ENCODE measurements at places on chromosomes 6 and 20. TPM values are rescaled to one million over a fixed set of nuclear protein-coding genes. Genes with fewer than 3 reads are reported as not detected.

CDK19 gene
- total RNA-seq = 11.7 TPM

C20orf202 gene
- 0.22 TPM for total RNA-seq

KCNK15 gene
- total RNA-seq = 0.37 TPM

CAGE1 gene
- 0.11 TPM for total RNA-seq

RNF5 gene
- 111 TPM for total RNA-seq

SEL1L2 gene
- total RNA-seq = 0.37 TPM

CLDN20 gene
- total RNA-seq = not detected

CST2 gene
- total RNA-seq = not detected

MMP24 gene
- 7.2 TPM for total RNA-seq

SLC35D3 gene
- 0.37 TPM for total RNA-seq

HUS1B gene
- 1.1 TPM for total RNA-seq

ZBTB12 gene
- total RNA-seq = 24.0 TPM

GPR63 gene
- total RNA-seq = 7.8 TPM

PSMB1 gene
- total RNA-seq = 215 TPM

SLC17A4 gene
- 0.07 TPM for total RNA-seq

SPATS1 gene
- not detected for total RNA-seq

KHDC1 gene
- total RNA-seq = 7.7 TPM

LZTS3 gene
- total RNA-seq = 39.4 TPM

BMP7 gene
- 40.7 TPM for total RNA-seq

GPLD1 gene
- 8.4 TPM for total RNA-seq

RRP36 gene
- 81.0 TPM for total RNA-seq

GRCh38 chr6:151007922-151008321 is 142.4 kb downstream of the MTHFD1L start:
- H3K4me1 ChIP-seq = peaks cover 49% of the 10 kb centered on the region
- H3K36me3 ChIP-seq = peaks cover 13% of the 10 kb centered on the region
- H3K4me3 ChIP-seq = no peak overlapping the region
- no peak for DNase-seq

GRCh38 chr6:11160199-11160598 is 48.7 kb upstream of the ERVFRD-1 start:
- no peak overlapping the region for H3K27ac ChIP-seq
- H3K4me3 ChIP-seq = no peak overlapping the region
- DNase-seq = no peak
- H3K36me3 ChIP-seq = no peaks in the 10 kb centered on the region
- H3K4me1 ChIP-seq = peaks cover 15% of the 10 kb centered on the region

GRCh38 chr20:57326667-57327455 is 2.7 kb upstream of the SPO11 start:
- no peaks in the 10 kb centered on the region for H3K36me3 ChIP-seq
- DNase-seq = peak; percentile 30
- H3K4me1 ChIP-seq = peaks cover 22% of the 10 kb centered on the region

- peak overlapping the region; percentile 60 for H3K27ac ChIP-seq
- H3K4me3 ChIP-seq = no peak overlapping the region
- peak; percentile 45 for DNase-seq
- H3K36me3 ChIP-seq = 0 out of 2 replicates have a peak, but pooled peaks cover 3% of the 10 kb centered on the region
- H3K4me1 ChIP-seq = peaks cover 35% of the 10 kb centered on the region
These were observed 35.6 kb upstream of the SLCO4A1 start for GRCh38 chr20:62606551-62607201.

DNA sequence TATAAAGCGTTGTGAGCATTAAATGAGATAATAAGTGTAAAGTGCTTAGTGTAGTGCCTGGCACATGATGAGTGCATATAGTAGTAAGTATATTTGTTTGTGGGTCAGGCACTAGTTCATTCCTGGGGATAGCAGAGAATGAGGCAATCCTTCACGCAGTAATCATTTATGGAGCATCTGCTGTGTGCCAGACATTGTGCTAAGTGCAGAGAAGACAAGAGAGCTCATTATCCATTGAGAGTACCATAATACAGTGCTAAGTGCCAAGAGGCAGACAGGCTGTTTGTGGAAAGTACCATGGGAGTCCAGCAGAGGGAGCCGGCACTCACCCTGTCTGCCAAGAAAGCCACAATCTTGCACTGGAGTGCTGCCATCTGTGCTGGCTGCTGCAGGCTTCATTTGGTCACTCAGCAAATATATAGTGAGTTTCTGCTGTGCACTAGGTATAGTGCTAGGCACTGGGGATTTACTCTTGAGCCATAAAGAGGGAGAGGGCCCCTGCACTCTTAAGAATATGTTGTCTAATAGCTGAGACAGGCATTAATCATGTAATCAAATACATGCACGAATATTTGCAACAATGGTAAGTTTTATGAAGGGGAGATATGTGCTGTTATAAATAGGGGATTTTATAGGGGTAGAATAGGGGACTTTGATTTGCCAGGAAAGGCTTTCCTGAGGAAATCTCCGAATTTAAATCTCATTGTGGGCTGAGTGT is 12.9 kb upstream of the MROH8 start:
- peaks cover 44% of the 10 kb centered on the region for H3K36me3 ChIP-seq
- H3K4me1 ChIP-seq = peaks cover 29% of the 10 kb centered on the region
- peak overlapping the region; percentile 95 for H3K27ac ChIP-seq

- peak; percentile 74 for DNase-seq
- H3K27ac ChIP-seq = no peak overlapping the region
- H3K4me3 ChIP-seq = peak overlapping the region; percentile 56
- H3K36me3 ChIP-seq = peaks cover 12% of the 10 kb centered on the region
- H3K4me1 ChIP-seq = peaks cover 24% of the 10 kb centered on the region
- peaks cover 33% of the 10 kb centered on the region for H3K27me3 ChIP-seq
These were observed 7.9 kb upstream of the BHLHE23 start for GRCh38 chr20:63014710-63015109.

DNA sequence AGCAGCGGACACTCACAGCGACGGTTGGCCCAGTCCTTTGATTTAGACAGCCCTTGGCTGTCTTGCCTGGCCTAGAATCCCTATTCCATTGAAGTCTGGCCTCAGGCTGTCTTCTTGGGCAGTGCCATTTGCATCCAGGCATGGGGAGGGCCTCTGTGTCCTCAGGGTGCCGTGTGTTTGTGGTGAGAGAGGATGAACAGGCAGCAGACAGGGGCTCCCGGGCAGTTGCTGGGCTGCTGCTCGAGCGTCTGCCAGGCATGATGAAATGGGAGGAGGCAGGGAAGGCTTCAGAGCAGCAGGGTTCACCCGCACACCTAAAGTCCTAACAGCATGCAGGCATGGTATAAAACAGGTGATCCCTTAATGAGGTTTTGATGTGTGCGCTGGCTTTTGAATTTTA is 126.9 kb downstream of the SOBP start:
- no peaks in the 10 kb centered on the region for H3K27me3 ChIP-seq
- peak overlapping the region; percentile 26 for H3K4me3 ChIP-seq
- H3K27ac ChIP-seq = peak overlapping the region; percentile 30

DNA sequence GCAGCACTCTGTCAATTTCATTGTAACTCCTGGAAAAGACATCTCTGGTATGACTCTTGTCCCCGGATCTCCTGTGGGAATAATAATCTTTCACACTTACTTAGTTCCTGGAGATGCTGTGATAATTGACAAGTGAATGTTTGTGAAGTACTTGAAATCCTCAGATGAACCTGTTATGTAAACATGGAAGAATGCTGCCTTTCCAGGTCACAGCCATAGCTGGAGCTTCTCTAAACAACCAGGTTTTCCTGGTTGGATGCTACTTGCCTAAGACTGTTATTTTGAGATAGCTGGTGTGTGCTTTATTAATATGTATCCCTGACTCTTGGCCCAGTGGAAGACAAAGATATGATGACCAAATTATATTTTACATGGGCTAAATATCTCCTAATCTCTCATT is 228.6 kb downstream of the KCNQ5 start:
- DNase-seq = no peak
- H3K4me1 ChIP-seq = no peaks in the 10 kb centered on the region
- H3K36me3 ChIP-seq = no peaks in the 10 kb centered on the region
- no peaks in the 10 kb centered on the region for H3K27me3 ChIP-seq
- H3K27ac ChIP-seq = no peak overlapping the region

- no peak for DNase-seq
- peaks cover 5% of the 10 kb centered on the region for H3K4me1 ChIP-seq
- H3K27me3 ChIP-seq = no peaks in the 10 kb centered on the region
- no peak overlapping the region for H3K27ac ChIP-seq
- H3K4me3 ChIP-seq = no peak overlapping the region
- no peaks in the 10 kb centered on the region for H3K36me3 ChIP-seq
These were observed 32.1 kb downstream of the BACH2 start for GRCh38 chr6:90264561-90264960.

DNA sequence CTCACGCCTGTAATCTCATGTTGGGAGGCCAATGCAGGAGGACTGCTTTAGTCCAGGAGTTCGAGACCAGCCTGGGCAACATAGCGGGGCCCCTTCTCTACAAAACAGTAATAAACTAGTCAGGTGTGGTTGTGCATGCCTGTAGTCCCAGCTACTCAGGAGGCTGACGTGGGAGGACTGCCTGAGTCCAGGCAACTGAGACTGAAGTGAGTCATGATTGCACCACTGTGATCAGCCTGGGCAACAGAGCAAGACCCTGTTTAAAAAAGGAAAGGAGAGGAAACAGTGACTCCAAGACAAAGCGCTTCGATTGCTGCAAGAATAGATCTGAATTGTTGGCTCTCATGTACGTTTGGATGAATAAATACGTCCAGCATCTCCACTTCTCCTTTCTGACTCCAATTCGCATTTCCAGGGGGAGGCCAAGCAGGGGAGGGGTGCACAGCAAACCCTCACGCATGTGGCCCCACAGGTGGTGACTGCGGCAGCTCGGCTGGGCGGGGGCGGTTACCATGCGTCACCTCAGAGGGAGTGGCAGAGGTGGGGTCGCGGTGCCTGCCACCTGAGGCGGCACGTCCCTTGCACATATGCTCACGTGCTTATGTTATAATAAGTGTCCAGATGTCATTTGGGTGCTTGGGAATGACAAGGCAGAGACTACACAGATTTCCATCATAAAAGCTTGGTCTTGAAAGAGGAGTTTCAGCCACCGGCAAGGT is 95.1 kb upstream of the MPC1 start:
- H3K4me1 ChIP-seq = 0 out of 2 replicates have a peak, but pooled peaks cover 7% of the 10 kb centered on the region
- H3K27me3 ChIP-seq = no peaks in the 10 kb centered on the region
- peaks cover 2% of the 10 kb centered on the region for H3K36me3 ChIP-seq
- H3K27ac ChIP-seq = no peak overlapping the region

- no peak overlapping the region for H3K27ac ChIP-seq
- peaks cover 11% of the 10 kb centered on the region for H3K36me3 ChIP-seq
- H3K4me1 ChIP-seq = no peaks in the 10 kb centered on the region
- H3K4me3 ChIP-seq = no peak overlapping the region
- no peak for DNase-seq
- H3K27me3 ChIP-seq = peaks cover 3% of the 10 kb centered on the region
These were observed 39.7 kb upstream of the LRFN2 start for GRCh38 chr6:40626886-40627285.

GRCh38 chr20:32675223-32675975 is 1.7 kb upstream of the C20orf203 start:
- H3K4me1 ChIP-seq = peaks cover 50% of the 10 kb centered on the region
- no peak overlapping the region for H3K4me3 ChIP-seq
- H3K36me3 ChIP-seq = no peaks in the 10 kb centered on the region

DNA sequence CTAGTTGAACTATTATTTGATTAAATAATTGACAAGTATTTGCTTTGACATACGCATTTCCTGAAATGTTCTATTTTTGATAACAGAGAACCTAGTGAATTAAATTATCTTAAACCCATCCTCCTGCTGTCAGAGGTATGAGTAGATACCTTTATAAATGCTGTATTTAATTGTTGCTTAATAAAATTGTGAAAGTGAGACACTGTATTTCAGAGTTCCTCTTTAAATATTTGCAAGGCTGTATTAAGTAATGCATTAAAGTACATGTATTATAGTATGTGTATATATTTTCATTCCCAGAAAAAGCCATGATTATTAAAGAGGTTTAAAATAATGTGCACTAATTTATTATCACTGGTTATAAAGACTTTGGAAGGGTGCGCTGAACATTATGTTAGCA is 483.8 kb downstream of the TFAP2B start:
- H3K27me3 ChIP-seq = no peaks in the 10 kb centered on the region
- peaks cover 3% of the 10 kb centered on the region for H3K4me1 ChIP-seq
- H3K27ac ChIP-seq = no peak overlapping the region

DNA sequence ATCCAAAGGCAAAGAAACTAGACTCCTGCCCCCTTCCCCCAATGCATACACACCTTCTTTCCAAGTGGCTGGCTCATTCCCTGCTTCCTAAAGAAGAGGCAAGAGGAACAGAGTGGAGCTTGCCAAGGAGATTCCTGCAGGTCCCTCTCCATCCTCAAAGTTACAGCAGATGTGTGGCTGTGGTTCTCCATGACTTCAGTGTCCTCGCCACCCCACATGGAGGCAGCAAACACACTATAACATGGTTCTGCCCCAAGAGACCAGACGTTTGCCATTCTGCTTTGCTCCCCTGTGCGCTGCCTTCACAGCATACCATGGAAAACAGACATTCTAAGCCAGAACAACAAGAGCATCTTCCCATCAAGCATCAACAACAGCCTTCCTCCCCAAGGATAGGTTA is 84.4 kb downstream of the BACH2 start:
- H3K4me1 ChIP-seq = 0 out of 2 replicates have a peak, but pooled peaks cover 7% of the 10 kb centered on the region
- H3K4me3 ChIP-seq = no peak overlapping the region
- DNase-seq = no peak
- H3K27me3 ChIP-seq = no peaks in the 10 kb centered on the region

DNA sequence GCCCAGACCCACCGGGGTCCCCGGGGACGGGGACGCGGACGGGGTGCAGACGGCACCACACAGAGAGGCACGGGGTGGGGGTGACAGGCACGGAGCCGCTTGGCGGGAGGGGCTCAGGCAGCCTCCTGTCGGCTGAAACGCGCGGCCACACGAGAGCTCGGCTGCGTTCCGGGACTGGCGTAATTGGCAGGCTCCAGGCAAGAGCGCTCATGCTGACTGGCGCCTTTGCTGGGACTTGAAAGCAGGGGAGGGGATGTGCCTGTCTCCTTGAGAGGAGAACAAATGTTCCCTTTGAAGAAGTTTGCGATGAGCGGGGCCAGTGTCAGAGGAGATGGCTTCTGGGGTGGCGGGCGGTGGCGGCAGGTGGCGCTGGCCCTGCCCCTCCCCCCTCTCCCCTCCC is 25.8 kb downstream of the BHLHE23 start:
- peaks cover 8% of the 10 kb centered on the region for H3K27me3 ChIP-seq
- H3K36me3 ChIP-seq = no peaks in the 10 kb centered on the region
- peaks cover 31% of the 10 kb centered on the region for H3K4me1 ChIP-seq
- H3K27ac ChIP-seq = no peak overlapping the region
- H3K4me3 ChIP-seq = no peak overlapping the region

DNA sequence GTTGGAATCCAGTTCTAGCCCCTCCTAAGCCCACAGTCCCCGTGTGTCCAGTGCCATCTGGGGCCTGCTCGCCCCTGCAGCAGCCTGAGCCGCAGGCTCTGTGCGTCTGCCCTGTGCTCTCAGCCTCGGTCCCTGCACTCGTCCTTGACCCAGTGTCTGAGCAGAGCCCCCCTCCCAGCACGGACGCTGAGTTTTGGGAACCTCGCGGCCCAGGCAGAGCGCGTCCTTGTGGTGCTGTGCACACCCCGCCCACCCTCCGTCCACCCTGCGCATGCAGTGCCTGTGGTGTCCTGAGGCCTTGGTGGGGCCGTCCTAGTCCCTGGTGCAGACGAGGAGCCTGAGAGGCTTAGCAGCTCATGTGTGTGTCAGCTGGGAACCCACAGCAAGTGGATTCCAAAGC is 31.6 kb downstream of the OSBPL2 start:
- peaks cover 45% of the 10 kb centered on the region for H3K36me3 ChIP-seq
- no peaks in the 10 kb centered on the region for H3K27me3 ChIP-seq
- no peak for DNase-seq

GRCh38 chr6:7147051-7147671 is 39.4 kb downstream of the RREB1 start:
- DNase-seq = no peak
- H3K4me1 ChIP-seq = peaks cover 91% of the 10 kb centered on the region
- peak overlapping the region; percentile 59 for H3K4me3 ChIP-seq
- H3K27ac ChIP-seq = peak overlapping the region; percentile 98

Data from WTC11 (cell line).